ENCODE measurements at places on chromosomes 2 and 18.

DNA sequence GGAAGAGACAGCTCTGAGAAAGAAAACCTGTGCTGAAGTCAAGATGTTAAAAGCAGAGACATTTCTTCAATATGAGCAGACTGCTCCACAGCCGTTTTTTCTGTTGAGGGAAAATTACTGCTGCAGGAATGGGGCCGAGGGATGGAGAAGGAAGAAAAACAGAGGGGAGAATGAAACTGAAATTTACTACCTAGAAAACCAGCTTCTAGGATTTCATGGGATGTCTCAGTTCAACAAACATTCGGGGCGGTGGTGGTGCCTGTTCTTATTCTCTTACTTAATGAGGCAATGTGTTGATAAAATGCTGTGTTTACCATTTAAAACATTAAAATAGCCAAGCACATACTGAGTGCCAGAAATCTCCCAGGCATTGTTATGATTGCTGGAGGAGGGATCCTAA lies 557.1 kb upstream of the MEX3C start:
- DNase-seq = no peak

DNA sequence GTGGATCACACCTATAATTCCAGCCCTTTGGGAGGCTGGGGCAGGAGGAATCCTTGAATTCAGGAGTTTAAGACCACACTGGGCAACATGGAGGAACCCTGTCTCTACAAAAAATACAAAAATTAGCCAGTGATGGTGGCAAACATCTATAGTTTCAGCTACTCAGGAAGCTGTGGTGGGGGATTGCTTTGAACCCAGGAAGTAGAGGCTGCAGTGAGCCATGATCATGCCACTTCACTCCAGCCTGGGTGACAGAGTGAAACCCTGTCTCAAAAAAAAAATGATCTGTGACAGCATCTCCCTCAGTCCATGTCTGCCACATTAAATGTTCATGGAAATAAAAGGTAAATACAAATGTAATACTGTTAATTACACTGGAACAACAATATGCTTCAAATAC lies 121.4 kb upstream of the COL5A2 start:
- DNase-seq = no peak

GRCh38 chr18:27143580-27144287 lies 41.4 kb downstream of the CHST9 start:
- DNase-seq = no peak

DNA sequence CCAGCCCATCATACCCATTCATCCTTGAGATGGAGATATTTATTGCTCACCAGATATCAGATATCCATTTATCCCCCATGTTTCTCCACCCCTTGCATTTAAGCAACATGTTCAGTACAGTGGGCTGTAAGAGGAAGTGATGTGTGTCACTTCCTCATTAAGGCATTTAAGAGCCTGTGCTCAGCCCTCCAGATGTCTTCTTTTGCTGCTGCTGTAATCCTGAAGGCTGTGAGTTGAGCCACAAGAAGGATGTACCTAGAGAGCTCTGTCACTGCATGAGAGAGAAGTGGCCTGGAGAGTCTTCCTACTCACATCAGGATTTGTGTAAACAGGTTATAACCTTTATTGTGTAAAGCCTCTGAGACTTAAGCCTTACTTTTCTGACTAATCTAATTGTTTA lies 151.8 kb upstream of the UNC80 start:
- peak; percentile 36 for DNase-seq

DNA sequence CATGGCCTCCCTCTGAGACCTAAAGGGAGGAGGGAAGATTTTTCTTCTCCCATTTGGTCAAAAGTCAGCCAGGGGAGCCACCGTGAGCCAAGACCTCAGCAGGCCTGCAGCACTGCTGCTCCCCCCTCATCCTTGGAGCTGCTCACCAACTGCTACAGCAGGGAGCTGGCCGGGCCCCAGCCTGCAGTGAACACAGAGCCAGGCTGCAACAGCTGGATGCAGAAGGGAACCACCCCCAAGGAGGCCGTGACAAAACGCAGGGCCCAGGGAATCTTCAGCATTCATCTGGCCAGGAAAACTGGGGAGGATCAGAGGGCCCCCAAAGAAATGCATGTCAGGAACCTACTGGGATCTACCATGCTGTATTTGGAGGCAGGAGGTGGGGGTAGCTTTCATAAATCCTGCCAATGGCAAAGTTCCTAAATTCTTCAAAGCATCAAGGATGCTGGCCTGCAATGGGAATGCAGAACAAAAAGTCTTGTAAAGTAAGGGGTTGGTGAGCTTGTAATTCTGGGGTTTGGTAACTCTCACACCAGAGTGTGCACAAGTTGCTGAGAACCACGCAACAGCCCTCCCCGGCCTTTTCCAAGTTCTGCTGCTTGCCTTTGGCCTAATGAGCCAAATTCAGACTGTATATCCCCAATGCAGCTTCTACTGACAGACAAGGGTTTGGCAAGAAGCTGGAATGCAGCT lies 61.0 kb downstream of the CACNB4 start:
- no peak for DNase-seq

- peak; percentile 21 for DNase-seq
Measured at GRCh38 chr2:8090748-8091700, 590.8 kb upstream of the ID2 start.

DNA sequence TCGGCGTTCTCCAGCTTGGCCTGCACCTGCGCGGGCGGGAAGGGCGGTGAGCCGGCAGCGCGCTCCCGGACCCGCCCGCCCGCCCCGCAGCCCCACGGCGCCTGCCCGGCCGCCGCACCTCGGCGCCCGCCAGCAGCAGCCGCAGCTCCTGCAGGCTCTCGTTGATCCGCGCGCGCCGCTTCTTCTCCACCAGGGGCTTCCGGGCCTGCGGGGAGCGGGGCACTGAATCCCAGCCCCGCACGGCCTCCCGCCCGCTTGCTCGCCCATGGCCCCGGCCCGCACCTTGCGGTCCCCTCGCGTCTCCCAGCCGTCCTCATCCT lies 335 bp downstream of the HES6 start:
- no peak for DNase-seq

- no peak for DNase-seq
Measured at GRCh38 chr2:156471762-156472161, 35.6 kb downstream of the GPD2 start.

- no peak for DNase-seq
Measured at GRCh38 chr2:45168711-45169338, 159.6 kb upstream of the SIX2 start.

DNA sequence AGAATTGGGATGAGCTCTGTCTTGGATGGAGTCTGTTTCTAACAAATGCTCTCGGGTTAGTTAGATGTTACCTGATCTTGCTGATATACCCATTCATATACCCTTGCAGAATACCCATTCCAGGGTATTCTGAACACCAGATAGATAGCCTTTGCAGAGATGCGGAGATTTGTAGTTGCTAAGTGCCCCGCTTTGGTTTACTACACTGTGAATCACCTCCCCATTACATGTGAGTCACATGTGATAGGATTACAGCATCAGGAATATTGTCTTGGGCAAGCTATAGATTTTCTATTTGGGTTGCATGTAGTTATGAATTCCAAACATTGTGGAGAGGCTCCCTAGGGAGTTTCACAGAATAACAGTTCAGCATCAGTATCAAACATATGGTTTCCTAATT lies 3.8 kb downstream of the VSNL1 start:
- DNase-seq = no peak

- no peak for DNase-seq
Measured at GRCh38 chr2:212494418-212495020, 44.1 kb downstream of the ERBB4 start.

DNA sequence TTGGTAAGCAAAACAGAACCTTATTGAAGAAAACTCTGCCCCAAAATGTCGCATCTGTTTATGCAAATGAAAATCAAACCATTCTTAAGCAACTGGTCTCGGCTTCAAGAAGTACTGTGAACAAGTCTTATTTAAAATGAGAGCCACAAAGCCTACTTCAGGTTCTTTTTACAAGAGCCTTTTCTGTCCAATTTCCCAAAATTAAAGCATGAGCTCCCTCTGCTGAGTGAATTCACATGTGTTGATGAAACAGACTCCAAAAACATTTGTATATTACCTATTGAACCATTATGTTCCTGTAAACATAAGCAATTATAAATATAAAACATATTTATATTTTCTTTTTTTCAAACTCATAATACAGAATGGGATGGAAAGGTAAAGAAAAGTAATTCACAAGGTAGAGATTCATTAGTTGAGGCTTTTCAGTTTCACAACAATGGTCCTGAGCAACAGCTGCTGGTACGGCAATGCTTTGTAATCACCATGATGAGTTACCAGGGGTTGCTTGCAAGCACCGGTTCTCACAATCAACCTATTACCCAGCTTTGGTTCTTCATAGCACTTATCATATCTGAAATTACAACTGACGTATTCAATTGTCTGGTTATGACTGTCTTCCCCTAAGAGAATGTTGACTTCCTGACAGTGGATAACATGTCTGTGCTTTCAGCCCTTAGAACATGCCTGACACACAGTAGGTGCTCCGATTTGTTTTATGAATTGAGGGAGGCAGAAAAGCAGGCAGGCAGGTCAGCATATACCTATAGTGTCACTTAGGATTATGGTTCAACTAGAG lies 108.4 kb upstream of the BZW1 start:
- DNase-seq = peak; percentile 84

DNA sequence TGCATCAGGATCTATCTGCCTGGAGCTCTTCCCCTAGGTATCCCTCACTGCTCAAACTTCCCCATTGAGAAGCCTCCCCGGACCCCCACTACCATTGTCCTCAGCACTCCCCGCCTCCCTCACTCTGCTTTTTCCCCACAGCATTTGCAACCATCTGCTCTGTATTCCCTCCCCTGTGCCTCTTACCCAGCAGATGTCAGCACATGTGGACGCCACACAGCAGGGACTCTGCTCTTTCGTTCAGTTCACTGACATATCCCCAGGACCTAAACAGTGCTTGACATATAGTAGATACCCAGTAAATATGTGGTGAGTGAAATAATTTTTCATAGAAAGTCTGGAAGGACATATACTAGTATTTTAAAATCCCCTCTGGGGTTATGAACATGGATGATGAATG lies 101.1 kb downstream of the TMEM247 start:
- DNase-seq = no peak

DNA sequence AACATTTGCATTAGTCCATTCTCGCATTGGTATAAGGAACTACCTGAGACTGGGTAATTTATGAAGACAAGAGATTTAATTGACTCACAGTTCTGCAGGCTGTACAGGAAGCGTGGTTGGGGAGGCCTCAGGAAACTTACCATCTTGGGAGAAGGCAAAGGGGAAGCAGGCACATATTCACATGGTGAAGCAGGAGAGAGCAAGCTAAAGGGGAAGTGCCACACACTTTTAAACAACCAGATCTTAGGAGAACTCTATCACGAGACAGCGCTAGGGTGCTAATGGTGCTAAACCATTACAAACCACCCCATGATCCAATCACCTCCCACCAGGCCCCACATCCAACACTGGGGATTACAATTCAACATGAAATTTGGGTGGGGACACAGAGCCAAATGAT lies 201.7 kb upstream of the MGAT5 start:
- DNase-seq = no peak

DNA sequence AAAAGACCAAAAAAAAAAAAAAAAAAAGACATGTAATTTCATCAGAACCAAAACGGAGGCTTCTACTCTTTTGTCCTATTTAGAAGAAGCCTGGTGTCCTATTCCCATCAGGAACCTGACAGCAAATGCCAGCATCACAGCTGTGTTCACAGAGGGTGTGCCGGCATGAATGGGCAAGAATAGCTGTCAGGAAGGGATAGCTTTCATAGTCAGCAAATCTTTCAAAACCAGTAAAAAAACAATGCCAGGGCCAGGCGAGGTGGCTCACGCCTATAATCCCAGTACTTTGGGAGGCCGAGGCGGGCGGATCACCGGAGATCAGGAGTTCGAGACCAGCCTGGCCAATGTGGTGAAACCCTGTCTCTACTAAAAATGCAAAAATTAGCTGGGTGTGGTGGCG lies 231.8 kb upstream of the PXDN start:
- no peak for DNase-seq

DNA sequence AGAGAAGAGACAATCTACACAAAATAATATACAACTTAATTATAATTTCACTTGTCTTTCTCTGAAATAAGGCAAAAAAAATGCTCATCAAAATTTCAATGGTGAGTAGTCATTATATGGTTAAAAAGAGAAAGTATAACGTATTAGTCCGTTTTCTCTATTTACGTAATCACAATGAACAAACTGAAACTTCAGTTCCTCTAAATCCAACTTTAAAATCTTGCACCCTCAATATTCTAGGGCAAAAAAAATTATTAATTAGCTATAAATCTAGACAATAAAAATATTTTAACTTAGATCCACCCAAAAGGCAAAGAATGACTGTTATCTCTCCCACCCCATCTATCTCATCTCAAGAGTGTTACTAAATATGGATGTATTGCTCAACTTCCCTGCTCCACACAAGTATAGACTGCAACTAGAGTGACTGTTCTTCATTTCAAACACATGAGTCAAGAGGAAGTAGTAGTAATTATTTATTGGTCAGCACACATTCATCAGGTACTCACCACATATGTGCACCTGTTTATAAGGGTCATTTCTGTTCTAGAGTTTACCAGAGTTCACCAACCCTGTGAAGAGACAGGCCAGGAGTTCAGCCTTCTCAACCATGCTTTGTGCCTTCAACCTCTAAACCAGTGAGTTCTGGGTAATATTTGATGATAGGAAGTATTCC lies 36.4 kb downstream of the STK39 start:
- no peak for DNase-seq

DNA sequence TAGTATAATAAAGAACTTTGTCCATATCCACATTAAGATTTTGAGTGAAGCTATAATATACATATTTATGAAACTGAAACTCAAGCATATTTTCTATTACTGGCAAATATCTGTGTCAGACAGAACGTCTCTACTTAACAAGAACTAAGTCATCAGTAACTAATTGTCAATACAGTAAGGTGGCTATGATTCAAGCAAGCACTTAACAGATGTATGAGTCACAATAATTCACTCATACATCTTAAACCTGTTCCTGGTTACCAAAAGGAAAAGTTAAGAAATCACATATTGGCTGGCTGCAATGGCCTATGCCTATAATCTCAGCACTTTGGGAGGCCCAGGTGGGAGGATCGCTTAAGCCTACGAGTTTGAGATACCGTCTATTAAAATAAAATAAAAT lies 96.0 kb downstream of the SOS1 start:
- DNase-seq = no peak

GRCh38 chr2:226079671-226080181 lies 680.2 kb downstream of the NYAP2 start:
- DNase-seq = no peak
